ENCODE measurements at places on chromosomes 3 and 15.

DNA sequence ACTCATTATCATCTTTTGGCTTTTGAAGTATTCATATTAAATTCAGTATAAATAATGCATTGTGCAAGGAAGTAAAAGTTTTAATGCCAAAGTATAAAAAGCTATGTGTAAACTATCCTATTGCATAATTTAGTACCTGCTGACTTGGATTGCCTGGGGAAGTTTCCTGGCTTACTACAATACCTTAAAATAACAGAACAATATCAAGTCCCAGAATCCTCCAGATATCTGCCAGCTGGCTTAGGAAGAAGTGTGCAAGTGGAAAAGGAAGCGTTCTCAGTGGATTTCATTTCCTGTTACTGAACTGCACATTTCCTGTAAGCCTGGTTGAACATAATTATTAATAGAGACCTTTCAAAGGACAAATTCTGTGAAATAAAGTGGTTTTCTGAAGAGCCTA is 236.7 kb downstream of the ADAMTSL3 start:
- DNase-seq: no peak

- no peak for DNase-seq
These were observed 18.0 kb upstream of the DUT start for GRCh38 chr15:48313216-48313615.

DNA sequence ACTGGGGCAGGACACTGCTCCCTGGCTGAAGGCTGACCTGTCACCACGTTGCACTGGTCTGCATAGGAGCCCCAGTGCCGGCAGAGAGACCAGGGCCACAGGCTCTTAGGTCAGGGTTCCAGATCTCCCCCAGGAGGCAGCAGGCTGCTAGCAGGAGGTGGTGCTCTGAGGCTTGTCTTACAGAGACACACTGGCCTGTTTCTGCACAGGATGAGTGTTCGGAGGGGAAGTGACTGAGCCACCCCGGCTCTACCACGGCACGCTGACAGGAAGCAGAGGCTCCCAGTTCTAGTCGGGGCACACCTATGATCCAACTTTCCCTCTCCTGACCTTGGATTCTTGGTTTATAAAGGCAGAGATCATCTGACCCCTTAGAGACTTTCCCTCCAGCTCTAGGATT is 8.6 kb downstream of the FBXL22 start:
- DNase-seq: no peak

DNA sequence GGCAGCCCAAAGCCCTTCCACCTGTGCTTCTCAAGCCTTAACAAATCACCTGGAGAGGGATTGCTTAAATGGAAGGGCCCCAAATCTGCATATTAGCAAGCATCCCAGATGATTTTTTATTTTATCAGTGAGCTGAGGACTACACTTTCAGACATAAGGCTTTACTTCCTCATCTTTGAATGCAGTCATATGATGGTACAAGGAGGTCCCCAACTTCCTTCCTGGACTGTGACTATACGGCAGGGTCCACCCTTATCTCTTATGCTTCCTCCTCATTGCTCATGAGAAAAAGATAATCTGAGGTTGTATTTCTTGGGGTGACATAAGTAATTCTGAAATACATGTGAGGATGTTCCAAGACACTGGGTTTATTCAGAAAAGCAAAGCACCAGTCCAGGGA is 13.7 kb upstream of the HEG1 start:
- no peak for DNase-seq

DNA sequence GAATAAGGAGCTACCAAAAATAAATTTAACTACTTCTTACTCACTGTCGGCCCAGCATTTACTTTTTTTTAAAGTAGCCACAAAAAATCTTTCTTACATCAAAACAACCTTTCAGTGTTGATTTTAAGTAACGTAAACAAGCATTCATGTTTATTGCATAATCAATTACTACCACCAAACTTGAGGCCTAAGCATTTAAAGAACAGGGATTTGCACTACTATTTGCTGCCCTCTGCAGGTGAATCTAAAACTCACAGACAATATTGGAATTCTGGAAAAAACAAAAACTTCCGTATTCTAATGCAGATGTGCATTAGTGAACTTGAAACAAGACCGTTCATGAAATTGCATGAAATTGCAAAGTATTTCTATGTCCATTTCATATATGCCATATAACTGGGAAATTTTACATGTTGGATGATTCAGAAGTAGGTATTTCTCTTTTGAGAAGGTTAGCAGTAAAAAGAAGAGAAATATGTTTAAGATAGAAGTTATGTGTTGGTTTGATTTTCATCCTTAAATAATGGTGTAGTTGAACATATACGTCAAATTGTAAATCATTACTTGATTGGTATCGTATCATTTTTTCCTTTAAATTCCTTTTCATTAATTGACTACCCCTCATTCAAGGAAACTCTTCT is 55.6 kb downstream of the CGGBP1 start:
- no peak for DNase-seq

DNA sequence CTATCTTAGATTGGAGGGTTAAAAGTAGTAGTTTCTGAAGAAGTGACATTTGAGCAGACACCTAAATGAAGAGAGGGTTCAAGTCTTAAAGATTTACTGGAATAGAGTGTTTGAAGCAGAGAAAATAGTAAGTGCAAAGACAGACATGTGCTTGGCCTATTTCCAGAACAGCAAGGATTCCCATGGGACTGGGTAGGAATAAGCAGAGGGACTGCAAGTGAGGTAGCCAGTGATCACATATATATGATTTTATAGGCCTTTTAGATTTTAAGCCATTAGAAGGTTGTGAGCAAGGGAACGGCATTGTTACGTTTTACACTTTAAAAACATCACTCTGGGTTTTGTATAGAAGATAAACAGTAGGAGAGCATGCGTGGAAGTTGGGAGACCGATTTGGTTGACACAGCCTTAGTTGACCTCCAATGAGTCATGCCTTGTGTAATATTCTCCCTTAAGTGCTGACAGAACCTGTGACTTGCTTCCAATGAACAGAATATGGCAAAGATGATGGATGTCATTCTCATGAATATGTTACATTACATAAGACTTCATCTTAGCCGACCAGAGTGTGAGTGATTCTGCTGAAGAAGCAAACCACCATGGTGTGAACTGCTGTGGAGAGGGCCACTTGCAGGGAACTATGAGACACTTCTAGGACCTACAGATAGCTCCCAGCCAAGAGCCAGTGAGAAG is 37.1 kb upstream of the SLC4A7 start:
- no peak for DNase-seq

DNA sequence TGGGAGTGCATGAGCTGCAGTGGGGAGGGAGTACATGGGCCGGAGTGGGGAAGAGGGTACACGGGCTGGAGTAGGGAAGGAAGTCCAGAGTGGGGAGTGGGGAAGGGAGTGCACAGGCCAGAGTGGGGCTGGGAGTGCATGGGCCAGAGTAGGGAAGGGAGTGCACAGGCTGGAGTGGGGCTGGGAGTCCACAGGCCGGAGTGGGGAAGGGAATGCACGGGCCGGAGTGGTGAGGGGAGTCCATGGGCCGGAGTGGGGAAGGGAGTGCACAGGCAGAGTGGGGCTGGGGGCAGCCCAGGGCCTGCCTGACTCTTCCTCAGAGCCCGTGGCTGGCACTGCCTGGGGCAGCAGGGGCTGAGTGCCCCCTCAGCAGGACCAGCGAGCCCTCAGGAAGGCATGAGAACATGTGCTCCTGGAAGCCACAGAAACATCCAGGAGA is 40.7 kb downstream of the KLF15 start:
- DNase-seq: no peak

DNA sequence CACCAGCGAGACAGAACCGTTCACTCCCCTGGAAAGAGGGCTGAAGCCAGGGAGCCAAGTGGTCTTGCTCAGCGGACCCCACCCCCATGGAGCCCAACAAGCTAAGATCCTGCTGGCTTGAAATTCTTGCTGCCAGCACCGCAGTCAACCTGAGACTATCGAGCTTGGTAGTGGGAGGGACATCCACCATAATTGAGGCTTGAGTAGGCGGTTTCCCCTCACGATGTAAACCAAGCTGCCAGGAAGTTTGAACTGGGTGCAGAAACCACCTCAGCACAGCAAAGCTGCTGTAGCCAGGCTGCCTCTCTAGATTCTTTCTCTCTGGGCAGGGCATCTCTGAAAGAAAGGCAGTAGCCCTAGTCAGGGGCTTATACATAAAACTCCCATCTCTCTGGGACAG is 151.0 kb downstream of the MBNL1 start:
- no peak for DNase-seq

DNA sequence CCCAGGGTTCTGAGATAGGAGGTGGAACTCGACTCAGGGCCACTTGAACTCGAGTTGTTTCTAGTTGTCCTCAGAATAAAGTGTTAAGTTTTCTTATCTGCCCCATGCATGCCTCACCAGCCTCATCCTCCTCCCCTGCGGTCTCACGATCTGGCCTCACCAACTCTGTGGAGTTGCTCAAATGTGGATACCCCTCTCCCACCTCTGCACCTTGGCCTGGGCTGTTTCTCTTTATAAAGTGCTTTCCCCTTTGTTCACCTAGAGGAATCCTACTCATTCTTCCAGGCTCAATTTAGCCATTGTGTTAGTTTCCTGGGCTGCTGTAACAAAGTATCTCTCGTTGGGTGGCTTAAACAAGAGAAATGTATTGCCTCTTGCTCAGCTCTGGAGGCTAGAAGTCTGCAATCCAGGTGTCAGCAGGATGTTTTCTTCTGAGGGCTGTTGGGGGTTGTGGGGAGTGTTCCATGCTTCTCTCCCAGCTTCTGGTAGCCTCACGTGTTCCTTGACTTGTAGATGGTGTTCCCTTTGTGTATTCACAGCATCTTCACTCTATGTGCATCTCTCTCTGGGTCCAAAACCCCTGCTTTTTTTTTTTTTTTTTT is 100.7 kb downstream of the MEX3B start:
- no peak for DNase-seq

- no peak for DNase-seq
These were observed 229.4 kb downstream of the CD47 start for GRCh38 chr3:107861422-107861821.

- DNase-seq: no peak
These were observed 28.9 kb upstream of the DCBLD2 start for GRCh38 chr3:98930413-98930812.

GRCh38 chr15:46039703-46040102 is 404.9 kb downstream of the SQOR start:
- DNase-seq: no peak

GRCh38 chr3:175192536-175192935 is 333.4 kb downstream of the NAALADL2 start:
- DNase-seq: no peak

DNA sequence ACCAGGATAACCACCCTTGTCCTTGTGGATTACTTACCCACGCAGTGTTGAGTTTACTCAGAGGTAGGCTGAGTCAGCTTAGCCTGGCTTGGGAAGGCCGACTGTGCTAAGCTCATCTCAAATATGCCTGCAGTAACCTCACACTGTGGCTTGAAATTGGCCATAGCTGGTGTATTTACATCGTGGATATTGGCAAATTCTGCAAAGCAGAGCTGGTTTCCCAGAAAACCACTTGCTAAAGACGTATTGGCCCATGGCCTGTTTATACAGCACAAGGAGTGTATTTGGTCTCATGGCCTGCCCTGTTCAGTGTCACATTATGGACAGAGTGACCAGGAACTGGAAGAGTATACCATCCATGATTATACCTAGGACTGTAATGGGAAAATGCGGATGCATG is 170.5 kb upstream of the UBE3A start:
- no peak for DNase-seq

DNA sequence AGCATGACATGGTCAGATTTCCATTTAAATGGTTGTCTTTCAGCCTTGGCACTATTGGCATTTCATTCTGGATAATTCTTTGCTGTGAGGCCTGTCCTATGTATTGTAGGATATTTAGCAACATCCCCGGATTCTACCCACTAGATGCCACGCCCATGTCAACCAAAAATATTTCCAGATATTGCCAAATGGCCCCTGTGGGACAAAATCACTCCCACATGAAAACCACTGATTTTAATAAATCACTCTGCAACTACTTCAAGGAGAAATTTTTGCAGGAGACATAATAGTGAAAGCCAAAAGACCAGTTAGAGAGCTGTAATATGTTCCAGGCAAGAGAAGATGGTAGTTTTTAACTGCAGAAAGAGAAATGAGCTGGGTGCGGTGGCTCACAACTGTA is 55.9 kb upstream of the RARB start:
- no peak for DNase-seq

DNA sequence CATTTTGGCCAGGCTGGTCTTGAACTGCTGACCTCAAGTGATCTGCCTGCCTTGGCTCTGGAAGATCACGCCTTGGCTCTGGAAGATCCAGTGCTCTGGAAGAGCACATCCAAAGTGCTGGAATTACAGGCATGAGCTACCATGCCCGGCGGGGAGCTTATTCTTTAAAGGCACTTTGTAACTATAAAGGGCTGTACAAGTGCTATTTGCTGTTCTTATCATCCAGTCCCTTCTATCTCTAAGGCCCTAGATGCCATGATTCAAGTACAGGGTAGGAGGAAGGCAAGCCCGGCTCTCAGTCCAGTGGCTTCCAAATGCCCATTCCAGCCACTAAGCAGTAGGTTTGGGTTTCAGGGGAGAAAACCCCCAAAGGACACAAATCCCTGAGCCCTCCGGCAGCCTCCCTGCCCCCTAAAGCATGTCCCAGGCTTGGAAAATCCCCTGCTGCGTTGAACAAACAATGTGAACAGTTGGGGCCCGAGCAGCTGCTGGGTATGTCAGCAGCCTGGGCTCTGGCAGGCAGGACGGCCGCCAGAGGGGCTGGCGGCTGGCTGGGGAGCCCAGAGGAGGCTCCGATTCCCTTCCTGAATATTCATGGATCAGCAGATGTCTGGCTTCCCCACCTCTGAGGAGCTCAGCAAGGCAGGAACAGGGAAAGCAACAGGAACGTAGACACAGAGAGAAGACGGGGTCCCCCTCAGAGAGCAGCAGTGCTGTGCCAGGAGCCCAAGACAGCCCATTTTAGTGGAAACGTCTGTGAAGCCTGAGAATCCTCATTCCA is 7.7 kb downstream of the IGDCC4 start:
- no peak for DNase-seq

DNA sequence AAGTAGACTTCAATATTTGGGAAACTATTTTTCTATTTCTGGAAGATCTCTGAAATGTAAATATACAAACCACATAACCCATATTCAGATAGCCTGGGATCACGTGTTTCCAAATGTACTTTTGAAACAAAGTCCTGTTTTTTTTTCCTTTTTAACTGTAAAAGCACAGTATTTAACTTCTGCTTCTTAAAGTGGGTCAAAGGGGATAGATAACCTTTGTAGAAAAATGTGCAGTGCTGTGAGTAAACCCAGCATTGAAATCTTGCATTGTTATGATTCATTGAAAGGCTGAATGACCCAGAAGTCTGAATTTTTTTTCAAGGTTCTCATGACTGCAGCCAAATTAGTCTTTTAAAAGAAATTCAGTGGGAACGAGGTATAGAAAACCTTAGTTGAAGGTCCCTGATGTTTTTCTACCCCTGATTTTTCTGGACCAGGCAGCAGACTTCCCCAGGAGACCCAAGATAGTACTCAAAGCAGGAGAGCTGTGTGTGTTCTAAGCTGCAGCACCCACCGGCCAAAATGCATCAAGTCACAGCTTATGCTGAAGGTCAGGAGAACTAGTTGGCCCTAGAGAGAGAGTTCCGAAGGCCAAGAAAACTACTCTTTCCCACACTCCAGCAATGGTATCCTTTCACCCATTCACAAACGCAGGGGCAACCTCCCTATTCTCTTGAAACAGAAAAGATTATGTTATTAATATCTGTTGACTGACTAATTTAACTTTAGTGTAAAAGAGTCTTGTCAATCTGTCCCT is 43.6 kb upstream of the APH1B start:
- DNase-seq: no peak

- no peak for DNase-seq
These were observed 17.5 kb upstream of the POC1A start for GRCh38 chr3:52171514-52172261.
